ENCODE measurements at places on chromosomes 16 and 17. TPM values are rescaled to one million over a fixed set of nuclear protein-coding genes. Genes with fewer than 3 reads are reported as not detected.

SLC6A2 gene
- not detected for total RNA-seq

VTN gene
- 16.0 TPM for total RNA-seq

CDH5 gene
- 0.27 TPM for total RNA-seq

CLDN9 gene
- total RNA-seq: 0.30 TPM

TPSB2 gene
- not detected for total RNA-seq

RGS11 gene
- total RNA-seq: 2.7 TPM

PTX4 gene
- total RNA-seq: not detected

VAT1L gene
- total RNA-seq: not detected

BAHCC1 gene
- total RNA-seq: 9.8 TPM

GPR142 gene
- not detected for total RNA-seq

KRT17 gene
- total RNA-seq: 0.90 TPM

GPRC5B gene
- 24.6 TPM for total RNA-seq

SULT1A2 gene
- total RNA-seq: 0.08 TPM

TLCD3B gene
- 0.48 TPM for total RNA-seq

SMIM36 gene
- not detected for total RNA-seq

SLC13A5 gene
- 0.12 TPM for total RNA-seq

ESRP2 gene
- total RNA-seq: 0.08 TPM

SGF29 gene
- 20.7 TPM for total RNA-seq

PPP1R27 gene
- total RNA-seq: not detected

KRTAP9-2 gene
- not detected for total RNA-seq

ELMO3 gene
- total RNA-seq: 1.4 TPM

SPATA22 gene
- total RNA-seq: not detected

TBC1D3K gene
- total RNA-seq: not detected

OTOP3 gene
- not detected for total RNA-seq

MPG gene
- total RNA-seq: 77.2 TPM

ADGRG1 gene
- 183 TPM for total RNA-seq

DHRS13 gene
- 5.6 TPM for total RNA-seq

KRTAP1-5 gene
- not detected for total RNA-seq

CCDC144A gene
- 0.88 TPM for total RNA-seq

MRTFB gene
- total RNA-seq: 12.4 TPM

ATF7IP2 gene
- 12.4 TPM for total RNA-seq

PLA2G10 gene
- not detected for total RNA-seq

NUPR1 gene
- total RNA-seq: 10.7 TPM

TBC1D3B gene
- total RNA-seq: 2.4 TPM

PRCD gene
- total RNA-seq: not detected

BIRC5 gene
- total RNA-seq: 101 TPM

FGF11 gene
- 1.3 TPM for total RNA-seq

OMG gene
- total RNA-seq: not detected

MT1M gene
- not detected for total RNA-seq

KRT16 gene
- 1.1 TPM for total RNA-seq

TBC1D3C gene
- not detected for total RNA-seq

ABCC1 gene
- total RNA-seq: 110 TPM

PRSS36 gene
- 0.29 TPM for total RNA-seq

RAB11FIP3 gene
- 22.4 TPM for total RNA-seq

KRTAP4-6 gene
- not detected for total RNA-seq

HASPIN gene
- 13.8 TPM for total RNA-seq

MAP2K6 gene
- 8.4 TPM for total RNA-seq

Measured in A549 treated with RU486 at 1 μM for 4 hours (cell line).